ENCODE measurements at places on chromosomes 2 and 18.

- no peak for DNase-seq
Measured at GRCh38 chr18:58288921-58289797, 245.1 kb downstream of the NEDD4L start.

- DNase-seq = no peak
Measured at GRCh38 chr2:177683661-177684069, 291.1 kb downstream of the AGPS start.

- no peak for DNase-seq
Measured at GRCh38 chr2:111982822-111983221, 72.2 kb upstream of the TMEM87B start.

DNA sequence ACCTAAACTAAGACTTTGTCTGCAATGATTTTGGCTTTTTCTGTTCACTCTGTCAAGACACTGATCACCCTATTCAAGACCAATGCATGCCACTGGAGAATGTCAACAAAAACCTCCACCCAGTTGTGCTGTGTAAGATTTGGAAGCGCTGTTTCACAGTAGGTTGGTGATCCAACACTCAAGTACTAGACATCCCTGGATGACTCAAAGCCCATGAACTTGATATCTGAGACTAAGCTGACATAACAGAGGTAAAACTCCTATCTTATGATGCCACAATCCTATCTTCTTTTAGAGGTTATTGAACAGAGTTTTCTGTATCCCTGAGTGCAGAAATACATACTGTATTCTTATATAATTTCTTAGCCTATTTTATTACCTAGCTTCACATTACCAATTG is 251.3 kb upstream of the ETAA1 start:
- DNase-seq = no peak

GRCh38 chr2:39529836-39530235 is 92.8 kb upstream of the MAP4K3 start:
- no peak for DNase-seq

GRCh38 chr2:231717281-231718171 is 9.2 kb downstream of the PTMA start:
- no peak for DNase-seq

DNA sequence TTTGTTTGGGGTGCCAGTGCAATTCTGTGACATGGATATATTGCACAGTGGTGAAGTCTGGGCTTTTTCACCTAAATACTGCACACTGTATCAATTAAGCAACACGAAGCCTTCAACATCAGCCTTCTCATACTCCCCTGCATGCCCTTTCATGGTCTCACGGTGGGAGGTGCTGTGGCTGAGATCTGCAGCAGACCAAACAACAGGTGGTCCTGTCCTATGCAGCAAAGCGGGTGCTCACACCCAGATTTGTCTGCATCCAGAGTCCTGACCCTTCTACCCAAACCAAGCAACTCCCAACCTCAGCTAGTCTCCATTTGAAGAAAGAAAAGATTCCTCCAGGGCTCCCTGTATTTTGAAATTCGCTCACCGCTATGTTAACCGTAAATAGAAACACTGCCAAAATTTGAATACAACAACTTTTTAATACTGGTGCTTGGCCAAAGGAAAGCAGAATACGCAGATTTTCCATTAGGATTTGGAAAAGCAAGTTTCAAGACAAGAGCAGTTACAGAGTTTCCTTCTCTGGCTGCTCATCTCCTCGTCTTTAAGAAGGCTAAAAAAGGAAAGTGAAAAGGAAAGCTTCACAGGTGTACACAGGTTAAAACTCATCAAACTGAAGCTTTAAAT is 34.9 kb downstream of the FAM168B start:
- DNase-seq = no peak

GRCh38 chr2:41970988-41971660 is 76.7 kb upstream of the PKDCC start:
- no peak for DNase-seq

GRCh38 chr2:96637385-96638143 is 548 bp downstream of the KANSL3 start:
- peak; percentile 71 for DNase-seq

- no peak for DNase-seq
Measured at GRCh38 chr18:56284319-56284718, 354.1 kb downstream of the TXNL1 start.

GRCh38 chr2:127173057-127173456 is 47.0 kb downstream of the CYP27C1 start:
- no peak for DNase-seq

GRCh38 chr2:169659320-169659719 is 34.9 kb downstream of the CFAP210 start:
- no peak for DNase-seq

DNA sequence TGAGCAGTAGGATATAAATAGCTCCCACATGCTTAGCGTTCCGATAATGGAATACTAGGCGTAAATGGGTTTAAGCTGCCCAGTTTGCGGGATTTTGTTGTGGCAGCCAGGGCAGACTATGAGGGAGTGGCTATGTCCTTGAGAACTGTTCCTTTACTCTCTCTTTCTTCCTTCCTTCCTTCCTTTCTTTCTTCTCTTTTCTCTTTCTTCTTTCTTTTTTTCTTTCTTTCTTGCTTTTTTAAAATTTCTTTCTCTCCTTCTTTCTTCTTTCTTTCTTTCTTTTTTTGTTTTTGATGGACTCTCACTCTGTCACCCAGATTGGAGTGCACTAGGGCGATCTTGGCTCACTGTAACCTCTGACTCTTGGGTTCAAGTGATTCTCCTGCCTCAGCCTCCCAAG is 9.1 kb upstream of the PRELID3A start:
- no peak for DNase-seq

DNA sequence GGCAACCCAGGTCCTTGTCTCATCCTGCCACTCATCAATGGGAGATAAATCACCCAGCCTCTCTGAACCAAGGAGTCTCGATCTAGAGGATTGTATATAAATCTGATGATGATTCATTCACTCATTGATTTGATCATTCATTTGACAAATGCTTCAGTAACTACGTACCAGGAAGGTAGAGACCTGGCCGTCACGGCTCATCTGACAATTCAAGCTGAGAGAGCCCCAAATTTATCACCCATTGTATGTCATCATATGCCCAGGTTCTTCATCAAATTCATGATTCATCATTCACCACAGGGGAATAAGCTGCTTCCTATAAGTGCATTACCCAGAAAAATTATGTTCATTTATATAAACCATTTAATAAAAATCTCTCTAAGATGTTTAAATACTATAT is 116.9 kb downstream of the FAM161A start:
- no peak for DNase-seq

GRCh38 chr18:4589056-4589800 is 134.1 kb upstream of the DLGAP1 start:
- DNase-seq = no peak

DNA sequence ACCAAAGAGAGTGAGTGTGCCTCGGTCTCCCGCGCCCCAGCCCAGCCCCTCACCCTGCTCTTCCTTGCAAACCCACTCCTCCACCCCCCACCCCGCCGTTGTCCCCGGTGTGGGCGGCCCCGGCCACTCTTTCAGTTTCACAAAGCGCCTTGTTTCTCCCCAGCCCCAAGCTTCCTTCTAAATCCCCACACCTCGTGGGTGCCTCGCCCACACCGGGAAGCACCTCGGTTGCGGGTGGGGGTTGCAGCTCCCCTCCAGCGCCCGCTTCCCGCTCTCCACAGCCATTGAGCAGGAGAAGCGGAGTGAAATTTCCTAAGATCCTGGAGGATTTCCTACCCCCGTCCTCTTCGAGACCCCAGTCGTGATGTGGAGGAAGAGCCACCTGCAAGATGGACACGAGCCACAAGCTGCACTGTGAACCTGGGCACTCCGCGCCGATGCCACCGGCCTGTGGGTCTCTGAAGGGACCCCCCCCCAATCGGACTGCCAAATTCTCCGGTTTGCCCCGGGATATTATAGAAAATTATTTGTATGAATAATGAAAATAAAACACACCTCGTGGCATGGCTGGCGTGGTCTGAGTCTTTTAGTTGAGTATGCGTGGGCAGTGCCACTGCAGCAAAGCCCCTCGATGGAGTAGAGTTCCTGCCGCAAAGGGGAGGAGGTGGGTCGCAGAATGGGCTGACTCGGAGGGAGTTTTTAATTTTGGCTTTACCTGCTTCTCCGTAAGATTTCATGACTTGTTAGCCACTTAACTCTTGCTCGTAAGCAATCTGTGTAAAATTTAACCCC is 848 bp downstream of the TMSB10 start:
- DNase-seq = no peak

- DNase-seq = no peak
Measured at GRCh38 chr2:60297296-60298005, 256.0 kb downstream of the BCL11A start.

DNA sequence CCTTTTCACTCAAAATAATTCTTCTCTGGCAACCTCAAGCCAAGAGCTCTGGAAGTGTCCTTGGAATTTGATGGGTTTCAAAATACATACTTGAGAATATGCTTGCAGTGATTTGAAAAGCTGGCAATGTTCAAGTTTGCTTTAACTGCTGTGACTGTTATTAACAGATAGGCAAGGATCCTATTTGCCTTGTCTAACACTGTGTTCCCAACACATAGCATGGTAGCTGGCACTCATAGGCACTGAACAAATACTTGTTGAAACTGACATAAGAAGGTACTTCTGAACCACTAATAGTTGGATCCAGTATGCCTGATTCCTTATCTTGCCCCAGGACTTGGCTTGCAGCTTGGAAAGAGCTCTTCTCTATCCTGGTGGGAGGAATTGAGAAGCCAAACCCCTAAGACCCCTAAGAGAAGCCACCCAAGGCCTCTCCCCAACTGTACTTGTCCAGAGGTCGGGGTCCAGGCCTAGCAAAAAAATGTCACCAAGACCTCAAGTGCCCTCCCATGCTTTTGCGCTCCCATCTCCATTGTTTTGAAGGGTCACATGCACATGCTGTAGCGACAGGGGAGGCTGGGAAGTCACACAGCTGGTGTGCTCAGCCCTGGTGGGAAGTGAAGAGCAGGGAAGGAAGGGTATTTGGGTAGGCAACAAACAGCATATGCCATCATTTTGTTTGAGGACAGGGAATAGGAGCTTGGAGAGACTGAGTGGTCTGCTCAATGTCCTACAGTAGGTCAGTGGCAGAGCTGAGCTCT is 118.4 kb upstream of the HAAO start:
- DNase-seq = no peak

- no peak for DNase-seq
Measured at GRCh38 chr2:160614391-160614790, 120.8 kb upstream of the RBMS1 start.

DNA sequence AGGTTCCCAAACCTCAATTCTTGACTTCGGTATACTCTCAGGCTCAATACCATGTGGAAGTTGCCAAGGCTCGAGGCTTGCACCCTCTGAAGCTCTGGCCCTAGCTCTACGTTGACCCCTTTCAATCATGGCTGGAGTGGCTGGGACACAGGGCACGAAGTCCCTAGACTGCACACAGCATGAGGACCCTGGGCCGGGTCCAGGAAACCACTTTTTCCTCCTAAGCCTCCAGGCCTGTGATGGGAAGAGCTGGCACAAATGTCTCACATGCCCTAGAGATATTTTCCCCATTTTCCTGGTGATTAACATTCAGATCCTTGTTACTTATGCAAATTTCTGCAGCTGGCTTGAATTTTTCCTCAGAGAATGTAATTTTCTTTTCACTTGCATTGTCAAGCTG is 45.1 kb upstream of the CALCRL start:
- no peak for DNase-seq

- DNase-seq = no peak
Measured at GRCh38 chr2:54329482-54330161, 73.6 kb upstream of the TSPYL6 start.

Data from stimulated activated CD8-positive, alpha-beta memory T cell treated with anti-CD3 and anti-CD28 coated beads, Interleukin-4, amount 100 ng/mL, for 4 hours (primary cell).